ENCODE measurements at places on chromosomes 1 and 21.
A peak's percentile ranks its signal among the peaks of the same experiment; 100 is the strongest.

- DNase-seq, result no peak
These were observed 76.4 kb upstream of the MARK1 start for GRCh38 chr1:220451532-220451931.

DNA sequence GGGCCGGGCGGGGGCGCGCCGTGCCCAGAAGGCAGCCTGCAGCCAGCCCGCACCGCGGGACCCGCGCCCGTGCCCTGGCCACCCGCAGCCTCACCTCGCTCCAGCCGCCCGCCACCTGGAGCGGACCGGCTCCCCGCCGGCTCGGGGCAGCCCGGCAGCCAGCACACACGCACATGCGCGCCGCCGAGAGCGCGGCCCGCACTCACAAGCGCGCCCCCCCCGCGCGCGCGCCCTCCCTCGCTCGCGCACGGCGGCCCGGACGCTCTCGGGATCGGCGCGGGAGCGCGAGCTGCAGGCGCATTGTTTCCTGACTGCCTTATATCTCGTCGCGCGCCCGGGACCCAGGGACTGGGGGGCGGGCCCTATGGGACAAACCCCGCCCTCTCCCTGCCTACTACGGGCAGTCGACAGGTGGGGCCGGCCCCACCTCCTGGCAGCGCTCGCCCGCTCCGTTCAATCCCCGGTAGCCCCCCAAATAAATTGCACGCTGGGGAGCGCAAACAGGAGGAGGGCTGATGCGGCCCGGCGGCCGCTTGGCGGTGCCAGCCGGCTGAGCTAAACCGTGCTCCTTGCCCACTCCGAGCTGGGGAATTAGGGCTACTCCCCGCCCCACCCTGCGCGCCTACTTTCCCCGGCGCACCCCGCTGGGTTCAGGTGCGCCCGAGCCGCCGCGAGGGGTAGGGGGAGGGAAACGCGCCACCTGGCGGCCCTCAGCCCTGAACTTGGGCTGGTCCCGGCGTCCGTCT is at the start of gene MYCL:
Gene MYCL, minus strand, starts transcription at position 204 of the 746 bp plus-strand sequence. CDS start 483 bp downstream, outside the sequence.
- DNase-seq, result peak; percentile 44

GRCh38 chr1:78721136-78721535 is 71.5 kb downstream of the IFI44 start:
- DNase-seq, result no peak

DNA sequence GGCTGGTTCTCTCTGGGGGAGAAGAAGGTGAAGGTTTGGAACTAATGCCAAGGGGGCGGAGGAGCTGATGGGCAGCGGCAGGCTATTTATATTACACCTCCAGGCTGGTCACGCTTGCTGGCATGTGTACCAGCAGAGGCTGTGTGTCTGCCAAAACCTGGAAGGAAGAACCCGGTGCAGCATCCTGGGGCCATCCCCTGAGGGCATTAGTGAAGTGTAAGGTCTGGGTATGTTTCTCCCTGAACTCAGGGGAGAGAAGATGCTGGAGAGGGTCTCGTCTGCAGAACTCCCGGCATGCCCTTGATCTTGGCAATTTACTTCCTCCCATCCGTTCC is 5.3 kb downstream of the DISP3 start:
- DNase-seq, result no peak

GRCh38 chr1:194209920-194210319 is 1023.5 kb upstream of the B3GALT2 start:
- no peak for DNase-seq

- DNase-seq, result no peak
These were observed 36.4 kb downstream of the RXRG start for GRCh38 chr1:165408518-165408917.

- DNase-seq, result no peak
These were observed 305.4 kb upstream of the RGS18 start for GRCh38 chr1:191852907-191853306.

DNA sequence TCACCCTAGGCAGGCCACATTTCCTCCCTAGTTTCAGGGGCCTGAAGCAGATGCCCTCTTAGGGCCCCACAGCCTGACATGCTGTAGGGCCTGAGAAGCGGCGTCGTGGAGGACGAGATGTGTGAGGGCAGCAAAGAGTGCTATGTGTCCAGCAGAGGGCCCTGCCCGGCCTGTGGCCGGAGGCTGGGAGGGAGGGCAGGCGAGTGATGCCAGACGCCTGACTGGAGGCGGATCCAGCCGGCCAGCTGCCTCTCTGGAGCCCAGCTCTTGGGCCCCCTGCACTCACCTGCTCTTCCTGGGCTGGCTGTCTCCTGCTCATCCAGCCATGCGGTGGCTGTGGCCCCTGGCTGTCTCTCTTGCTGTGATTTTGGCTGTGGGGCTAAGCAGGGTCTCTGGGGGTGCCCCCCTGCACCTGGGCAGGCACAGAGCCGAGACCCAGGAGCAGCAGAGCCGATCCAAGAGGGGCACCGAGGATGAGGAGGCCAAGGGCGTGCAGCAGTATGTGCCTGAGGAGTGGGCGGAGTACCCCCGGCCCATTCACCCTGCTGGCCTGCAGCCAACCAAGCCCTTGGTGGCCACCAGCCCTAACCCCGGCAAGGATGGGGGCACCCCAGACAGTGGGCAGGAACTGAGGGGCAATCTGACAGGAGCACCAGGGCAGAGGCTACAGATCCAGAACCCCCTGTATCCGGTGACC is at the start of gene GPR37L1:
Gene GPR37L1, plus strand, starts transcription at position 279 of the 697 bp plus-strand sequence. Its CDS starts 47 bp downstream, at position 326.
- DNase-seq, result no peak

GRCh38 chr1:19333587-19334354 is 21.6 kb downstream of the SLC66A1 start:
- DNase-seq, result no peak

GRCh38 chr1:248873409-248873992 is 14.6 kb upstream of the ZNF692 start:
- DNase-seq, result peak; percentile 85

DNA sequence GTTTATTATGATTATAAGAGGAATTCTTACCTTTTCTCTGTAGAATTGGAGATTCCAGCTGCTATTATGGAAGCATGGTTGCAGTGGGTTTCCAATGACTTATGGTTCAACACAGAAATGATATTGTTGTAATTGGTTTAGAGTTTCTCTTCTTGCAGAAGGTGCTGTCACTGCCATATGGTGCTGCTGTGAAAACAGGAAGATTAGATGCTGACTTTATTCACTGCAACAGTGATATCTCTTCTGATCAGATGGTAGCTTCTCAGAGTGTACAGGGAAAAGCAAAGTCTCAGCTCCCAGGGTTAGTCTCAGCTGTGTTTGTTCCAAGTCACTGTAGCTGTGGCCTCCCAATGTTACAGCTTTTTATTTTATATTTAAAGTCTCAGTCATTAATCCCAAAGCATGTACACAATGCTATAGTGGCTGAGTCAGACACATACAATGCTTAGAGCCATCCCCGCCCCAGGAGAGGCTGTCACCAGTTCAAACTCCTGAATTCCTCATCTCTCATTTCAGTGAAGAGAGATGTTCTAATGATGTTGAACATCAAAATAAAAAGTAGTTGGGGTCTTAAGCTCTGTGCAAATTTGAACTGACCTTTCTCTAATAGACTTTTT is 42.7 kb upstream of the RGS2 start:
- DNase-seq, result no peak

- DNase-seq, result no peak
These were observed 148.6 kb downstream of the SYF2 start for GRCh38 chr1:25083481-25084345.

DNA sequence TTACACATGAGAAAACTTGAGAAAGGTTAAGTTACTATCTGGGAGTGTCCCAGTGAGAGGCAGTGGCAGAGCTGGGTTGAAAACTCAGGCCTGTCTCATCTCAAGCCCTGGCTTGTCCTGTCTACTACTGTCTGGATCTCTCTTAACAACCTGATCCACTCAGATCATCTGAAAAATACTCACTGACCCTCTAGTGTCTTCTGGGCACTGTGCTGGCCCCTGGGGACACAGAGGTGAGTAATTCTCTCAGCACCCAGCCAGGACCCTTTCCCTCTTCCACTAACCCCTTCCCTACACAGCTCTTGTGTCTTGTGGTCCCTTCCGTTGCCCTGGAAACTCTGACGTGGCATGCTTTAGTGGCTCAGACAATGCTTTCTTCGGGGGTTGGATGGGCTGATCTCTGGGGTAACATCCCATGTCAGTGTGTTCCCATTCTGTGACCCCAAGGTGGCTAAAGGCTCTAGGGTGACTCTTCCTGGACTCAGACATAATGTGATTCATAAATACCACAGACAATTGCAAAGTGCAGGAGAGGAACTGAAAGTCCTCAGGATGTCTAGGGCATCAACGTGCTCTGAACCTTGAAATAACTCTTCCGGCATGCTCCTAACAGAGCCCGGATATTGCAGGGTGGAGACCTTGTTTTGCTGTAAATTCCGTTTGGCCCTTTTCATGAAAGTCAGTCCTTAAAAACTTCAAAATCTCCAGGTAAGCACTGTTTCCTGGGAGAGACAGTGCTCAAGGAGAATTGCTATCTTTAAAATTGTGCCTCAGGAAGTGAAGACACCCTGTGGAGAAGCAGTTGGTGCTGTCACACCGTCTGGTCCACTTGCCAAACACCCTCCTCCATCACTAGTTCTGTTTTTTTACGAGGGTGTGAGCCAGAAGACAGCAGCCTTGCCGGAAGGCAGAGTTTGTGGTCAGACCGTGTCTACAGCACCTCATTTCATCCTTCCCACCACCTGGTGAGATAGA is 4.0 kb downstream of the SHISAL2A start:
- peak; percentile 66 for DNase-seq

GRCh38 chr1:240508950-240509349 is 103.0 kb downstream of the GREM2 start:
- no peak for DNase-seq

Data from effector CD4-positive, alpha-beta T cell (primary cell).